ENCODE measurements at places on chromosomes 3 and 15.

DNA sequence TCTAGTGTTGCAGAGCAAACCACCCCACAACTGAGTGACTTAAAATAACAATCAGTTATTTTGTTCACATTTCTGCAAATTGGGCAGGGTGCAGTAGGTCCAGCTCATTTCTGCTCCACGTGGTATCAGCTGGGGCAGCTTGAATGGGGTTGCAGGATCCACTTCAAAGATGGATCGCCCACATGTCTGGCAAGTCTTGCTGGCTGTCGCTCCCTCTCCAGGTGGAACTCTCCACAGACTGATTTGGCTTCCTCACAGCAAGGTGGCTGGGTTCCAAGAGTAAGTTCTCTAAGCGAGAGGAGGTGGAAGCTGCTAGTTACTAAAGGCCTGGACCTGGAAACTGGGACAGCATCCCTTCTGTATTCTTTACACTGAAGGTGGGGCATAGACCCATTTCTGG is 213.3 kb downstream of the SLC9A9 start:
- DNase-seq: no peak

- DNase-seq: no peak
These were observed 112.6 kb downstream of the ERC2 start for GRCh38 chr3:56355570-56356185.

GRCh38 chr3:151120409-151120808 is 34.9 kb downstream of the MED12L start:
- no peak for DNase-seq

GRCh38 chr15:88636654-88637053 is 2.2 kb upstream of the ISG20 start:
- no peak for DNase-seq

DNA sequence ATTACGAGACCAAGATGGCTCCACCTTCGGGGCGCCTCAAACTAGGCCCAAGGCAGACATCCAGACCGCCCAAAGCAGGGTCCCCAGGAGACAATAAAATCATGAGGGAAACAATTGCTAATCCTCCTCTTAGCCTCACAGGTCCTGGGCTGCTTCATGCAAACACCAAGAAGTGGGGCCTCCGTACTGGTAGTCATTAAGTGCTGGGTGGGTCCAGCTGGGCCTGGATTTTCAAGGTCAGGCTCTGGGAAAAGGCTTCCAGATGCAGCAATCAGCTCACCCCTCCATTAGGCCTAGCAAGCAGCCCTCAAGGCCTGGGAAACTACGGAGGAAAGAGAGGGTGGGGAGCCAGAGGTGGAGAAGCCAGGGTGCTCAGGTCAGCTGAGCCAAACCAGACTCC is 634 bp downstream of the FBXL22 start:
- DNase-seq: no peak

GRCh38 chr15:34514251-34514670 is 69.2 kb downstream of the GOLGA8B start:
- no peak for DNase-seq

- DNase-seq: no peak
These were observed 71.4 kb upstream of the ROPN1 start for GRCh38 chr3:124063197-124063909.

- no peak for DNase-seq
These were observed 17.8 kb downstream of the ZNF35 start for GRCh38 chr3:44666346-44666745.

DNA sequence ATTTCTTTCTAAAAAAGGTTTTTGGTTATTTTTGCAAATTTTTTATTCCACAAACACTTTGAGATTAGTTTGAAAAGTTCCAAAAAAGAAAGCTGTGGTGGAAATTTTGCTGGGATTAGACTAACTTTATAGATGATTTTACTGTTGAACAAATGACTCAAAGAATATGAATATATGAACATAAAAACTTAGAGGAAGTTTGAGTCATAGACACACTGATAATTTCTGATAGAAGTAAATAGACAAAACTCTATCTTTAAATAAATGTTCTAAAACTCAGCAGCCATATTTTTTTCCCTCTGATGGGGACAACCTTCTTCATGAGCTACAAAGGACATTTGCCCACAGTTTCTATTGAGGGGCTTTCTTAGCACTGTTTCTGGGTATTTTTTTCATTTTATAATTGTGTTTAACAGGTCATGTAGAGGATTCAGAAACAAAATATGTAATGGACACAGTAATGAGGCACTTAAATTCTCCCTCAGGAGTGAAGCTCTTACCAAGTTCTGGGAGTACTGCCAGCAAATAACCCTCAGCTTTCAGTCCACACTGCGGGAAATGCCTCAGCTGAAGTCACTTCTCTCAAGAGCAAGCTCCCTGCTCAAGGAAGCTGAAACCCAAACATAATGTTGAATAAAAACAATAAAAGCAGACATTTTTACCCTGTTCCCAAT is 157.6 kb downstream of the NFKBIZ start:
- DNase-seq: no peak

DNA sequence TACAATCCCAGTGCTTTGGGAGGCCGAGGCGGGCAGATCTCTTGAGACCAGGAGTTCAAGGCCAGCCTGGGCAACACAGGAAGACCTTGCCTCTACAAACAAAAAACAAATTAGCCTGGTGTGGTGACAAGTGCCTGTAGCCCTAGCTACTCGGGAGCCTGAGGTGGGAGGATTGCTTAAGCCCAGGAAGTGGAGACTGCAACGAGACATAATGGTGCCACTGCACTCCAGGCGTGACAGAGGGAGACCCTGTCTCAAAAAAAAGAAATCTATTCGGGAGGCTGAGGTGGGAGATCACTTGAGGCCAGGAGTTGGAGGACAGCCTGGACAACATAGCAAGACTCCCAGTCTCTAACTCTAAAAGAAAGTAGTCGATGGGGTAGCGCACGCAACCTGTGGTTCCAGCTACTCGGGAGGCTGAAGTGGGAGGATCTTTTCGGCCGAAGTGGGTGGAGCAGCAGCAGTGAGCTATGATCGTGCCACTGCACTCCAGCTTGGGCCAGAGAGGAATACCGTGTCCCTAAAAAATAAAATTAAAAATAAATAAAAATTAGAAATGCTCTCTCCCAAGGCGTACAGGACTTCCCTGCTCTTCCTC is 775 bp downstream of the C3orf33 start:
- peak; percentile 1 for DNase-seq

- DNase-seq: no peak
These were observed 1.5 kb downstream of the C3orf70 start for GRCh38 chr3:185151101-185151963.

GRCh38 chr3:155230382-155230781 is 63.1 kb downstream of the STRIT1 start:
- DNase-seq: no peak

DNA sequence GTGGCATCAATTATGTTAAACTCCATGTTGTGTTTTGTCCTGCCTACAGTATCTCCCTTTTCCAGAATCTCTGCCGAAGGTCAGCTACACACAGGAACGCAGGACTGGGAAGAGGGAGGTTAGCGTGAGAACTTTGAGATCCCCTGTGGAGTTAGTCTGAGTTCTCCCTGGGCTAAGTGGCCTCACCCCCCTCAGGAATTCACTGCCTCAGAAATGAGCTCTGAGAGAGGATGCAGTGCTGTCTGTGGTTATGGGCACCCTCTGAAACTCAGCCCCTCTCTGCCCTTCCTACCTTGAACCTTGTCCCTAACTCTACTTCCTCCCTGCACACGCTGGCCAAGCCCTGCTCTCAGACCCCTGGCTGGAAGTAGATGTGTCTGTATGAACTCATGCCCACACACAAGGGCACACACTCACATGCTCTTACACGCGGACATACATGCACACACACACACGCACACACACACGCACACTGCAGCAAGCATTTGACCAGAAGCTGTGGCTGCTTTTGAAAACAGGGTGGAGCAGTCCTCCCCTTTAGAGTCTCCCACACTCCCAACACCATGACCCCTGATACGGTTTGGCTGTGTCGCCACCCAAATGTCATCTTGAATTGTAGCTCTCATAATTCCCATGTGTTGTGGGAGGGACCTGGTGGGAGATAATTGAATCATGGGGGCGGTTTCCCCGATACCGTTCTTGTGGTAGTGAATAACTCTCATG is 5.3 kb upstream of the VIPR1 start:
- DNase-seq: no peak

GRCh38 chr3:167162083-167162482 is 218.0 kb downstream of the ZBBX start:
- no peak for DNase-seq

- DNase-seq: no peak
These were observed 9.6 kb upstream of the MYZAP start for GRCh38 chr15:57582090-57582489.

GRCh38 chr3:37173806-37174205 is 576 bp downstream of the LRRFIP2 start:
- DNase-seq: no peak

- DNase-seq: peak; percentile 32
These were observed 12.9 kb downstream of the OCA2 start for GRCh38 chr15:28086175-28086703.

- no peak for DNase-seq
These were observed 12.7 kb upstream of the SACM1L start for GRCh38 chr3:45676325-45677032.
